ENCODE measurements at places on chromosomes 16 and 17.
A peak's percentile ranks its signal among the peaks of the same experiment; 100 is the strongest.

- no peak for DNase-seq
Observed at GRCh38 chr16:81636298-81636993, 142.6 kb upstream of the PLCG2 start.

- no peak for DNase-seq
Observed at GRCh38 chr16:65120461-65120830, 1.4 kb downstream of the CDH11 start.

- DNase-seq = no peak
Observed at GRCh38 chr16:52372313-52372712, 174.6 kb downstream of the TOX3 start.

DNA sequence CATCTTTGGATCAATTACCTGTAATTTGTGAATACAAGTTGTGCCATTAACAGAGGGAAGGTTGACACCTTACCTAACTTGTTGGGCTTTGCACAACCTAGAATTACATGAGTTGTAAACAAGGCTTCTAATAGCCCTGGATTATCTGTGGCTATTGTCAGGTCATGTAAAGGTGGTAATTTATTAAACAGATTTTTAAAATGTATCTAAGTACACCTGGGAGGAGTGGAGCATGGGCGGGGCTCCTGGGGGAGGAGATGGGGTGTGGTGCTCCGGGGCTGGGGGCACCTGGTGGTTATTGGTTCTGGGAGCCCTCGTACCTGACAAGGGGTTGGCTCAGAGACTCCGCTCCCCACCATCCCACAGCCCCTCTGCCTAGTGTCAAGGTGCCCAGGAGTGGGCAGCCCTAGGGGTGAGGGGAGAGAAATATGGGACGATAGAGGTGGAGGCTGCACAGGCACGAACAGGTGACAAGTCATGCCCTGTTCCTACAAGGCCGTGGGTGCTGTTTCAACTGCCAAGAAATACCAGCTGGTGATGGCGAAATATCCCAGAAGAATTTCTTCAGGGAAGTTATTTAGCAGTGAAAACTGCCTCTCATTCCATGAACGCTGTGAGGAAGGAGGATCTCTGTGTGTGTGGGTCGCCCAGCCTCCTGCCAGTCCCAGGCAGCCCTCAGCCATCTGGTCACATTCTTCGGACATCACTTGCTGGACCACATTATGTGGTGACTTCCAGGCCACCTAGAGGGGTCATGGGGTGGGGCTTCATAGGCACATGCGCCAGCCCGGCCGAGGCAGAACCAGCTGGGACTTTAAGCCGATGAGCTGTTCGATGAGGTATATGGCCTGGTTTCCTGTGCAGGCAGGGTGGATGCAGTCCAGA, 55.5 kb upstream of the IRX3 start:
- DNase-seq = no peak

GRCh38 chr17:21171309-21171922, 42.5 kb downstream of the TMEM11 start:
- DNase-seq = no peak

GRCh38 chr17:42873315-42873714, 22.3 kb downstream of the AOC3 start:
- DNase-seq = no peak

GRCh38 chr17:33674685-33675084, 381.6 kb upstream of the ASIC2 start:
- peak; percentile 47 for DNase-seq
